Urinary bladder (tissue), 4 donors: ENCODE measurements at places on chromosomes 4 and X. TPM values are rescaled to one million over a fixed set of nuclear protein-coding genes. Genes with fewer than 3 reads are reported as not detected.

DNA sequence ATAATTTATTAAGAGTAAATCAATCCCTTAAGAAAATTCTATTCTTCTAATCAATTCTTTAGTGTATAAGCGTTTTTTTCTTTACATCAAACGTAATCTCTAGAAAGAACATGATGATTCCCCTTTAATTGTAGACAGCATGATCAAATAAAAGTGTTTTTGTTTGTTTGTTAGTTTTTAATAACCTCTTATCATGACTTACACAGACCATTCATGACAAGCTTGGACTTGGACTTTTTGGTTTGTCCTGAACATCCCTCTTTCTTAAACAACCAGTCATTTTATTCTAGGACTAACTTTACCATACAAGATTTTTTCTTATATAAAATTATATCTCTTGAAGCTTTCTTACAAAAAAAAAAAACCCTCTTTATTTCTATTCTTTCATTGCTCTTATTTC, 344.6 kb upstream of the SPOCK3 start:
- no peak for DNase-seq

DNA sequence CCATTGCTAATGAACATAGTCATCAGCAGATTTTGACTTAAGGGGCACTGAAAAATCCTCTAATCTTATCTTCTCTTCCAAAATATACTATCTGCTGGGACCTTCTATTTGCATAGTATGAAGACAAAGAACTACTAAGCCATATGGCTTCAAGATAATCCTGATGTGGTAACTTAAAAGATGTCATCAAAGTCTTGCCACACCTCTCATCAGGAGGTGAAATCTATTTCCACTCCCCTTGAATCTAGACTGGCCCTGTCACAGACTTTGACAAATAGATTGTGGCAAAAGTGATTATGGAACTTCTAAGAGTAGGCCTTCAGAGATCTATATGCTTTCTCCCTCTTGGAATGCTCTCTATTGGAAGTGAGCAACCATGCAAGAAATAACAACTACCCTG, 27.3 kb upstream of the TET2 start:
- DNase-seq = no peak

SPATA4 gene
- 0.11 TPM for total RNA-seq

RTL9 gene
- total RNA-seq = 0.48 TPM

DNA sequence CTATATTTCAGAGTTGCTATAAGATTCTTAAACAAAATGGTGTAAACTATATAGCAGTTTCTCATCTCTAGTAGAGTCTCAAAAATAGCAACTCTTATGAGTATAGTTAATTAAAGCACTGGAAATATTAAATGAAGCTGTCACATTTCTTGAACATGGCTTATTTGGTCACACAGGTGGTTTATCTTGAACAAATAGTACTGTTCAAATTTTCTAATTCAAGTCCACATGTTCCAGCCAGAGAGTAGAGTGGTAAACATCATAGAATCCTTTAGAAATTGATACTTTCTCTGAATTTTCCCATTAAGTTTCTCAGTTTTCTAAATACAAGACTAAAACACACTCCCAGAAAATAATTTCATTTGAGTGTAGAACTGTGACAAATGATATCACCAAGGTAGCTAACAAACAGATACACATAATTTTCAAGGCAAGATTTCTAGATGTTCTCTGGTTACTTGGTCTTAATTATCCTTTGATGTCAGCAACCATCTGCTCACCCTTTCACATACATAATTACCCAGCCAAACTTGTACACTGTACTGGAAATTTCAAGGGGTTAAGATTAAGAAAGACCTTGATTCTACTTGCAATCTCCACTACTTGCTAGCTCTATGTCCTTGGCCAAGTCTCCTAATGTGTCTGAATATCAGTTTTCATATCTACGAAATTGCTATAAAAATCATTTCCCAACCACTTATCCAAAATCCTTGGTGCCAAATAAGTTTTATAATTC, 24.3 kb upstream of the PAK3 start:
- DNase-seq = no peak

- no peak for DNase-seq
Observed at GRCh38 chrX:48505481-48505880, 3.3 kb upstream of the PORCN start.

GRCh38 chrX:152819266-152819665, 11.3 kb downstream of the CETN2 start:
- no peak for DNase-seq

H2AZ1 gene
- total RNA-seq = 204 TPM

GRCh38 chr4:666436-666810, 7.7 kb downstream of the ATP5ME start:
- no peak for DNase-seq

- DNase-seq = no peak
Observed at GRCh38 chr4:91116861-91117260, 989.7 kb downstream of the CCSER1 start.
